Activated T-helper 2 cell treated with anti-CD3 and anti-CD28 coated beads, Interferon-gamma antibody, Interleukin-2, Interleukin-4, amounts not matched to agents 10 μg/mL and 5 μg/mL and 100 μg/mL, durations not matched to agents 14 hours and 24 hours and 36 hours (primary cell): ENCODE measurements at places on chromosomes 6 and 20. TPM values are rescaled to one million over a fixed set of nuclear protein-coding genes. Genes with fewer than 3 reads are reported as not detected.

XRN2 gene
- 87.7 and 90.2 TPM in 2 replicates for total RNA-seq

AKAP7 gene
- 3.1 and 3.4 TPM in 2 replicates for total RNA-seq

TRIM15 gene
- 0.41 and 0.46 TPM in 2 replicates for total RNA-seq

SLC17A9 gene
- 20.2 and 21.4 TPM in 2 replicates for total RNA-seq

OPRL1 gene
- total RNA-seq = 0.32 and 0.41 TPM in 2 replicates

SLC26A8 gene
- not detected in 2 replicates for total RNA-seq

CPXM1 gene
- total RNA-seq = 1.3 and 1.5 TPM in 2 replicates

RHAG gene
- total RNA-seq = not detected in 2 replicates

C6orf118 gene
- total RNA-seq = not detected in 2 replicates

DNA sequence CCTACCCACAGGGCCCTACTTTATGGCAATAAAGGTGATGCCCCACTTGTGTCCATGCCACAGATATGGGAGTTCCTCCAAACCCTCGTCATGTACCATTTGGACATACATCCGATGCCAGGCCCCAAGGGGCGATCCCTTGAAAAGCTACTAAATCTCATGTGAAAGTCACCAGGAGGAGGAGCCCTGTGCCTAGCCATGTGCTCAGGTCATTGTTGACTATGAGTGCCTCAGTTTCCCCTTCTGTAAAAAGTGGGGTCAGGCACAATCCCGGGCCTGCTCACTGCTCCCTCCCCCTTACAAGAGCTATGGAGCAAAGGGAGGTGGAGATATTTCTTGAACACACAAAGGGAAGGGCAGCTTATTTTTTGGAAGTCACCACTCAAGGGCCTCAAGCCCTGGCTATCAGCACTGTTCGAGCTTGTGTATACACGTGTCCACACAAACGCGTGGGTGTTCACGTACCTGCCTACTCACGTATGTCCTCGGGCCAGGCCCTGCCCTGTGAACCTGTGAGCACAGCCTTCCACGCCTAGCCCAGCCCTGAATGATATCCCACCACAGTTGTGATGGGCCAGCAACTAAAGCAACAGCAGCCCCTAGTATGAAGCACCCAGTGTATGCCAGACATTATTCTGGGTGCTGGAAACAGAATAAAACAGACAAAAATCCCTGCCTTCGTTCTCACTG, 1.9 kb downstream of the ACTL10 start:
- DNase-seq = no peak
- H3K27me3 ChIP-seq = no peaks in the 10 kb centered on the region

DNA sequence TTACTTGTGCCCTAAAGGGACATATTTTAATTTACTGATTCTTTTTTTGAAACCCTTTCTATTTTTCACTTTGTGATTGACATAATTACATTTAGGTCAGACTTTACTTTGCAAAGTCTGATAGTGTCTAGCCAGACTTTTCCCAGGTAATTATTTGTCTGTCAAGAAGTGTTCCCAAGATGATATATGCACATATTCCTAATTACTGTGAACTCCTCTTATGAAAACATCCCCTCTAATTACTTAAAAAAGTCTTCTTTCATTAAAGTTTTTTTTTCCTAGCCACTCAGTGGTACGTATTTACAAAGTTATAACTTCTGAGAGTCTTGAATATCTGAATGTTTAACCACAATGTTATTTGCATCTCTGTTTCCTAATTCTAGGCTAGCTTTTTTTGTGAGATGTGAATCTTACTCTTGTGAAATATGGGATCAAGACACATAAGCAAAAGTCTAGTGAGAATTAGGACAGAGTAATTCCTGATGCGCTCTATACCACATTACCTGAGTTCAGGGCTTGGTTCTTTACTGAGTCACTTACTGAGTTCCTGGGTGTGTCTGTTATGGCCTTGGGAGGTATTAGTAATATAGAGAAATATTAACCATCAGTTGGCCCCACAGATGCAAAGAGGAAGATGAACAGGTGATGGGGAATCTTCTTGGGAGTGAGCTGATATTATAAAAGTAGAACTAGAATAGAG, 27.9 kb downstream of the FAM83B start:
- no peak overlapping the region for H3K4me3 ChIP-seq
- no peaks in the 10 kb centered on the region for H3K36me3 ChIP-seq
- no peak overlapping the region for H3K27ac ChIP-seq
- DNase-seq = no peak

DNA sequence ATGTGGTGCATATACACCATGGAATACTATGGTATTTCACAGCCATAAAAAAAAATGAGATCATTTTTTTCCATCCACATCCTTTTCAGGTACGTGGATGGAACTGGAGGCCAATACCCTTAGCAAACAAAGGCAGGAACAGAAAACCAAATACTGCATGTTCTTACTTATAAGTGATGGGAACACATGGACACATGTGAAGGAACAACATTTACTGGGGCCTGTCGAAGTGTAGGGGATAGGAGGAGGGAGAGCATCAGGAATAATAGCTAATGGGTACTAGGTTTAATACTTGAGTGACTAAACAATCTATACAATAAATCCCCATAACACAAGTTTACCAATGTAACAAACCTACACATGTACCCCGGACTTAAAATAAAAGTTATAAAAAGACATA, 30.5 kb downstream of the CCN2 start:
- H3K36me3 ChIP-seq = peaks cover 11% of the 10 kb centered on the region
- H3K4me1 ChIP-seq = peaks cover 21% of the 10 kb centered on the region
- peaks cover 41% of the 10 kb centered on the region for H3K27me3 ChIP-seq
- H3K4me3 ChIP-seq = no peak overlapping the region

DNA sequence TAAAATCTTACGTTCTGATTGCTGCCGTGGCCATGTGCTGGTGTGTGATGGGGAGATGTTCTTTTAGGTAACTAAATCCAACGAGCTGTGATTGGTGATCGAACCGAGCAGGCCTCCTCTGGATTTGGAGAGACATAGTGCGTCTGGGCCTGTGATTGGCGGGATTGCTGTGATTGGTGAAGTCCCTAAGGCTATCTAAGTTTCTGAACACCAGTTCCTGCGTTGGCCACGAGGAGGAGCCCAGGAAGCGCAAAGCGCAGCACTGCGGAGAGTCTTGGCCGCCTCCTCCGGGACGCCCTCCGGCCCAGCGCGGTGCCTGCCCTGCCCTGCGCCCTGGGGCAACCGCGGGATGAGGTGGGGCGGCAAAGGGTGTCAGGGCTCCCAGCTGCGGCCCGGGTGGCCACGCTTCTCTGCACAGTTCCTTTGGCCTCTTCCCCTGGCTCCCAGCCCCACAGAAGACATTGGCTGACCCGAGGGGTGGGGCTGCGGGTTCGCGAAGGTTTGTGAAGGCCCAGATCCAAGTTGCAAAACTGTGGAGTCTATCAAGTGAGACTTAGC, 33.0 kb downstream of the HNF4A start:
- peaks cover 11% of the 10 kb centered on the region for H3K27me3 ChIP-seq
- no peak overlapping the region for H3K4me3 ChIP-seq
- H3K27ac ChIP-seq = no peak overlapping the region

DNA sequence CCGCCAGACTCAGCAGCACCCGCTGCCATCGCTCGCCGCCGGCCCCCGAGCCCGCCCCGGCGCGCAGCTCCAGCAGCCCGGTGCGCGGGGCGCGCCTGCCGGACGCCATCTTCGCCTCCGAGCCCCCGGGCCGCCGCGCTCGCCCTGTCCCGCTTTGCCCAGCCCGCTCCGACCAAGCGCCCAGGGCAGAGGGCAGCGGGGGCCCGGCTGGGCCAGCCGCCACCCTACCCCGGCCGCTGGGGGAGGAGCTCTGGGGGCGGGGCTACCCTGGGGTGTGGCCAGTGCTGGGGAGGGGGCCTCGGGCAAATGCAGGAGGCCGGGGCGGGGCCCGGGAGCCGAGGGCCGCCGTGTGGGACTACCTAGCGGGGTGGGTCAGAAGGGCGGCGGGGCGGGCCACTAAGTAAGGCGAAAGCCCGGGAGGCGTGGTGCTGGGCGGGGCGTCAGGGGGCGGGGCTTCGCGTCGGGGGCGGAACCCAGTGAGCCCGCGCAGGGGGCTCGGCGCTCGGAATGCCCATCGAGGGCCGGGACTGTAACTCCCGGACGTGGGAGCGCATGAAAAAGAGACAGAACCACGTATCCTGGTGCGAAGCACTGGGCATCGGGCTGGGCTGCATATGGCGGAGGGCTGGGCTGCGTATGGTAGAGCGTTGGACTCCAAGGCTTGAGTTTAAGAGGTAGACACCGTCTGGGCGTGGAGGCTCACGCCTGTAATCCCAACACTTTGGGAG, at the start of gene SNTA1:
SNTA1 (minus strand) TSS at position 252 of the 728 bp plus-strand sequence; CDS start at position 109, 143 bp downstream.
- peaks cover 13% of the 10 kb centered on the region for H3K27me3 ChIP-seq
- no peaks in the 10 kb centered on the region for H3K36me3 ChIP-seq
- H3K27ac ChIP-seq = peak within 1 kb of the TSS; percentile 78
- peaks cover 14% of the 10 kb centered on the region for H3K4me1 ChIP-seq

DNA sequence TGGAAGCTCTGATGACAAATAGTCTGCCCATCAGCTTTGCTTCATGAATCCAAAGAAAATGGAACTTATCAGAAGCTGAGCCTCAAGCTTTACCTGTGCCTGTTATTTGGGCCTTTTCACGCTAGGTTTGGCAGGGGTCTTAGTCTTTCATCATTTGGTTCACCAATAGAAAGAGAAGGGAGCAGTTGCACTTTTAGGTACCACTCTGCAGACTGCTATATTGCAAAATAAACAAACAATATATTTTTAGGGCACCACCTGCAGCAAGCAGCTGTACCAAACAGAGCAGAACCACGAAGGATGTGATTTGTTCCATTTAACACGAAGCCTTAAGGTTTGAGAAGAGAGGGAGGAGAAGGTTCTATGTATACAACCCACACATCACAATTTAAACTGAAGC, 291.4 kb upstream of the RNF217 start:
- no peaks in the 10 kb centered on the region for H3K36me3 ChIP-seq
- no peaks in the 10 kb centered on the region for H3K4me1 ChIP-seq
- no peak for DNase-seq
- H3K27ac ChIP-seq = no peak overlapping the region

GRCh38 chr6:10397756-10398445, 17.0 kb downstream of the TFAP2A start:
- no peak overlapping the region for H3K4me3 ChIP-seq
- no peak for DNase-seq
- H3K4me1 ChIP-seq = no peaks in the 10 kb centered on the region
- H3K27me3 ChIP-seq = peaks cover 88% of the 10 kb centered on the region

GRCh38 chr20:38337561-38338140, 8.6 kb upstream of the LBP start:
- H3K27ac ChIP-seq = no peak overlapping the region
- no peaks in the 10 kb centered on the region for H3K4me1 ChIP-seq
- H3K27me3 ChIP-seq = peaks cover 6% of the 10 kb centered on the region
- H3K4me3 ChIP-seq = no peak overlapping the region
- no peak for DNase-seq

GRCh38 chr20:62745279-62745951, 36.8 kb downstream of the NTSR1 start:
- DNase-seq = no peak
- H3K36me3 ChIP-seq = no peaks in the 10 kb centered on the region
- H3K27ac ChIP-seq = no peak overlapping the region
- H3K27me3 ChIP-seq = peaks cover 47% of the 10 kb centered on the region
- H3K4me1 ChIP-seq = peaks cover 10% of the 10 kb centered on the region

GRCh38 chr6:51655517-51655916, 431.9 kb downstream of the PKHD1 start:
- H3K4me3 ChIP-seq = no peak overlapping the region
- H3K36me3 ChIP-seq = no peaks in the 10 kb centered on the region
- no peaks in the 10 kb centered on the region for H3K27me3 ChIP-seq
- H3K27ac ChIP-seq = no peak overlapping the region

GRCh38 chr6:69581581-69581980, 215.2 kb downstream of the LMBRD1 start:
- DNase-seq = no peak
- H3K27me3 ChIP-seq = peaks cover 8% of the 10 kb centered on the region
- H3K27ac ChIP-seq = no peak overlapping the region
- H3K36me3 ChIP-seq = no peaks in the 10 kb centered on the region
- H3K4me3 ChIP-seq = no peak overlapping the region

DNA sequence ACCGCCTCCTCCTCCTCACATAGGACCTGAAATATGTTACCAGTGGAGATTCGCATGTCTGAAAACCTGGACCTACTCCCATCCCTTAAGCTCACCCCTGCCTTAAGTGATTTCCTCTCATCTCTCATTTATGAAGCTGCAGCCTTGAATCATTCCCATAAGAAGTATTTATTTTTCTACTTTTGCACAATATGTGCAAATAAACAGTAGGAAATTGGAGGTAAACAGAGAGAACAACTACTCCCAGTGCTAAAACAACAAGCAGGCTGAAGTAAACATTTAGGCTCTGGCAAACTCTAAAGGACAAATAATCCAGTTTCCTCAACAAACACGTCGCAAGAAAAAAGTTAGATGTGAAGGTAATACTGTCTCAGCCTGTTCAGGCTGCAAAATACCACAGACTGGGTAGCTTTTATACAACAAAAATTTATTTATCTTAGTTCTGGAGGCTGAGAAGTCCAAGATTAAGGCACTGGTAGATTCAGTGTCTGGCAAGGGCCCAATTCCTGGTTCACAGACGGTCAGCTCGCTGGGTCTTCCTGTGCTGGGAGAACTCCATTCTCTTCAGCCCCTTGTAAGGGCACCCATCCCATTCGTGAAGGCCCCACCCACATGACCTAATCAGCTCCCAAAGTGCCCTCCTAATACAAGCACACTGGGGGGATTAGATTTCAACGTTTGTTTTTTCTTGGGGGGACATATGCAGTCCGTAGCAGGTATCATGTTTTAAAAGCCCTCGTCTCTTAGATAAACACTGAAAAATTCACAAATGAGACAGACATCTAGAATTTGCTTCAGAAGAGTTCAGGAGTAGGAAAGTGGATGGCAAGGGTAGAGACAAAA, 15.6 kb downstream of the SPATA2 start:
- DNase-seq = no peak
- no peaks in the 10 kb centered on the region for H3K4me1 ChIP-seq
- H3K4me3 ChIP-seq = no peak overlapping the region
- no peaks in the 10 kb centered on the region for H3K27me3 ChIP-seq
- H3K27ac ChIP-seq = no peak overlapping the region
- H3K36me3 ChIP-seq = peaks cover 5% of the 10 kb centered on the region

DNA sequence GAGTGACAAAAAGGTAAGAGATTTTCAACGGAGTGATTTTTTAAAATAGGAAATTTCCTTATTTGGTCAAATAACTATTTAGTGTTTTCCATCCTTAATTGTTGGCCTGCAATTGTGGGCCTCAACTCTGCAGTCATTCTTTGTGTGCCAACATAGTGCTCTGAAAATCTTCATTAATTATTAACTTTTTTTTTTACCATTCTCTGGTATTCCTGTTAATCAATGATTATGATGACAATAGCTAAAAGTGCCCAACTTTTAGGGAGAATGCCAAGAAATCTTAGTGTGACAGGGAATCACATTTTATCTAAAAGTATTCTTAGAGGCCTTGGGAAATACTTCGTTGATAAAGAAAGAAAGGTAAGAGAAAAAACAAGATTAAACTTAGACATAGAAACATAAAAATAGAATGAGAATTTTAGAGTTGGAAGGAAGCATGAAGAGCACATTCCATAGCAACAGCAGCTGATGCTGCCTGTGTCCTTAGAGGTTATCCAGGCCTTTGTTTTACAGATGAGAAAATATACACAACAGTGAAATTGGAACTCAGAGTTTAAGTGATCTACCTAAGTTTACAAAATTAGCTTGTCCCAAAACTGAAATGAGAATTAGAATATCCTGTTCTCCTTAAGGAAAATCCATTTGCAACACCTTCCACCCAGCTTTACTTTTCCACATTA, 1.2 kb downstream of the GPRC6A start:
- no peaks in the 10 kb centered on the region for H3K4me1 ChIP-seq
- no peak overlapping the region for H3K4me3 ChIP-seq
- H3K27ac ChIP-seq = no peak overlapping the region
